Forelimb muscle (tissue), 1 donor: ENCODE measurements at places on chromosomes 1 and 21. TPM values are rescaled to one million over a fixed set of nuclear protein-coding genes. Genes with fewer than 3 reads are reported as not detected.

- no peak for DNase-seq
Observed at GRCh38 chr1:9399510-9400424, 107.1 kb downstream of the SPSB1 start.

GRCh38 chr1:51270751-51271150 is 34.7 kb downstream of the RNF11 start:
- no peak for DNase-seq

DNA sequence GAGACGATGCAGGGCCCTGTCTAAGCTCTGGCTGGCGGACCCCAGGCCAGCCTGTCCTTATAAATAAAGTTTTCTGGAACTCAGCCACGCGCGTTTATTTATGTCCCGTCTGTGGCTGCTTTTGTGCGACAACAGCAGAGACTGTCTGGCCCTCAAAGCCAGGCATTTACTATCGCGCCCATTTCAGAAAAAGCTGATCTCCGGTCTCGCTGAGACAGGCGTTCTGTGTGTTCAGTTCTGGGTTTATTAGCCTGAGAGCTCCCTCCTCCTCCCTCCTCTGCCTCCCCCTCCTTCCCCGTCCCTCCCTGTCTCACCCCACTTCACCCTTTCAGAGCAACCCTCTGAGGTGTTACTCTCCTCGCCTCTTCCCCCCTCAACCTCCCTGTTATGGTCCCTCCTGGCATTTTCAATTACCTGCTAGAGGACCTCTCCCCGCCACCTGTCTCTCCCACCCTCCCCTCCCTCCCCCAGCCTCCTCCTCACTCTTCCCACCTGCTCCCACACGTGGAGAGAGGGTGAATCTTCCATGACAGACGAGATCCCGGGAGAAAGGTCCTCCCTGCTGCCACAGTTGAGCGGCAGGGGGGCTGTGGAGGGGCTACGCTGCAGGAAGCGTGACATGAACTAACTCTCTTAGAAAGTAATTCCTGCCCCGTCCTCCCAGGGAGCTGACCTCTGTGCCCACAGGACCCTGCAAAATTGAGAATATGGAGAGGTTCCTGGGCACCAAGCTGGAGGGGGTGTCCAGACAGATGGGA is 59.9 kb downstream of the SPSB1 start:
- DNase-seq: no peak

DNA sequence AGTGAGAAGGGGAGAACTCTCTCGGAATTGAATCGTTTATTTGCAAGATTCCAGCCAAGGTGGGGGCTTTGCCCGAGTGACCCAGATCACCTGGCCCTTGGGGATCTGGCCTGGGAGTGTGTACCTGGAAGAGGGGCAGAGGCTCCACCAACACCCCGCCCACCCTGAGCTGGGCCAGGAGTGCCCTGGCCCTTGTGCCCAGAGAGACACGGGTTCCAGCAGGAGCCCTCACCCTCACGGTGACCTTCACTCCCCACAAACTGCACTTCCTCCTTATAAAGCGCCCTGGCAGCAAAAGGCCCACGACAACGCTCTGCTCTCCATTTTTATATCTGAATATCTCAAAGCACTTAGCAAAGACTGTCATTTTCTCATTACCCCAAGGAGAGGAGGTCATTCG is 16.6 kb downstream of the CASZ1 start:
- no peak for DNase-seq

GRCh38 chr1:29136391-29136915 is 12.8 kb upstream of the TMEM200B start:
- no peak for DNase-seq

DNA sequence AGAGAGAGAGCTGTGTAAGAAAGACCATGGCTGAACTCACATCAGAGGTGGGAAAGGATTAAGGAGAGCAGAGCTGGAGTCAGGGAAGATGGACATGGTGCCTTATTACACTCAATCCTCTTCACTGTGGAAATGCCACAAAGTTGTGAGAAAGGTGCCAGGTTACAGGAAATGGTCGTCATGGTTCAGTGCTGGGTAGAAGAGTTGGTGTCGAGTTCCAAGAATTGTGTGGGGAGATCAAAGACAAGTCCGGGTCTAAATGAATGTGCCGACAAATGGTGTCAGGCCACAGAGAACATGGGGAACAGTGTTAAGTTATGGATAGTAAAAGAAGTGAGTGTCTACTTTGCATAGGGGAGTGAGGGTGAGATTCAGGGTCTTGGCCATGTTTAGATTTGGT is 40.9 kb downstream of the LAMC2 start:
- DNase-seq: no peak

- no peak for DNase-seq
Observed at GRCh38 chr1:9724706-9725476, 73.4 kb downstream of the PIK3CD start.

GRCh38 chr1:235417086-235417697 is 50.0 kb downstream of the TBCE start:
- peak; percentile 22 for DNase-seq

Gene PYHIN1
- 0.22 TPM for polyA plus RNA-seq

Gene KCNH1
- 0.13 TPM for polyA plus RNA-seq

Gene APOBEC4
- polyA plus RNA-seq: not detected

Gene CAMK1G
- polyA plus RNA-seq: not detected

Gene RORC
- polyA plus RNA-seq: 10.8 TPM
